ENCODE measurements at places on chromosomes 6 and 20. TPM values are rescaled to one million over a fixed set of nuclear protein-coding genes. Genes with fewer than 3 reads are reported as not detected.

GRCh38 chr20:36642136-36642535 lies 3.9 kb downstream of the SLA2 start:
- no peaks in the 10 kb centered on the region for H3K4me1 ChIP-seq
- no peak overlapping the region for H3K27ac ChIP-seq
- DNase-seq: no peak
- no peaks in the 10 kb centered on the region for H3K27me3 ChIP-seq

SEL1L2 gene
- total RNA-seq: not detected

SLC26A8 gene
- 0.27 TPM for total RNA-seq

ADGRB3 gene
- total RNA-seq: 0.98 TPM
